Karpas-422 (cell line): ENCODE measurements at places on chromosomes 16 and 17. TPM values are rescaled to one million over a fixed set of nuclear protein-coding genes. Genes with fewer than 3 reads are reported as not detected.

Gene ALOXE3
- 0.18 TPM in 1 of 2 replicates, not detected in the other for total RNA-seq

DNA sequence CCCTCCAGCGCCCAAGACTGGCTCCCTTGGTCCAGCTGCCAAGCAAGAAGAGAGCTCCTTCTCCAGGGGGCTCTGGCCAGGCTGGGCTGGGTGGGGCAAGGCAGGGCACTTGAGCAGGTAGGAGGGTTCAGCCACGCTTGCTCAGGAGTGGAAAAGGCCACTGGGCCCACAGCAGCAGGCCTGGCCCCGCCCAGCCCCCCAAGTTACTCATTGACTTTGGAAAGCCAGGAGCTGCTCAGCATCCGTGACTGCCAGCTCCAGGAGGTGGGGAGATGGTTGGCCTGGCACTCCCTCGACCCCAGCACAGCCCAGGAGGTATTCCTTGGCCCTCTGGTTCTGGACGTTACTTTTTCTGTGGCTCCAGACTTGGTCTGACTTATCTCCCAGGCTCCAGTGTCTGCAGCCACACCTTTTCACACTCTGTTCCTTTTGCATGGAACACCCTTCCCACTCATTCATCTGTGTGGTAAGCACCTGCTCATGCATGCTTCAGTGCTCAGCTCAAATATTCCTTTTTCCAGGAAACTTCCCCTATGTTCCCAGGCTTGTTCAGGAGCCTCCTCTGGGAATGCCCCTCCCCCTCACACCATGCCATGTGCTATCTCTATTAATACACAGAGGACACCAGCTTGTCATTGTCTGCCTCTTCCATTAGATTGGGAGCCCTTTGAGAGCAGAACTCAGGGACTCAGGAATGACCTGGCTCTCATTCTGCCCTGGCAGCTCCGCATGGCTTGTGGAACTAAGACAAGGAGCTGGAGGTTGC is at the start of gene CDH16:
TSS of gene CDH16 (minus strand) at position 83 of the 766 bp plus-strand sequence. CDS start 820 bp downstream, outside the sequence.
- no peak for DNase-seq

DNA sequence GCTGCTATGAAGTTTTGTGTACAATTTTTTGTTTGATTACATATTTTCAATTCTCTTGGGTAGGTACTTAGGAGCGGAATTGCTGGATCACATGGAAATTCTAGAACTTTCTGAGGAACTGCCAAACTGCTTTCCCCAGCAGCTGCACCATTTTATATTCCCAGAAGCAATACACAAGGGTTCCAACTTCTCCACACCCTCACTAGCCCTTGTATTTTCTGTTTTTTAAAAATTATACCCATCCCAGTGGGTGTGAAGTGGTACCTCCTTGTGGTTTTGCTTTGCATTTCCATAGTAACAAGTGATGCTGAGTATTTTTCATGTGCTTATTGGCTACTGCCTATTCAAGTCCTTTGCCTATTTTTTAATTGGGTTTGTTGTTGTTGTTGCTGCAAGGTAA is 20.9 kb downstream of the NACA2 start:
- peak; percentile 68 for DNase-seq

DNA sequence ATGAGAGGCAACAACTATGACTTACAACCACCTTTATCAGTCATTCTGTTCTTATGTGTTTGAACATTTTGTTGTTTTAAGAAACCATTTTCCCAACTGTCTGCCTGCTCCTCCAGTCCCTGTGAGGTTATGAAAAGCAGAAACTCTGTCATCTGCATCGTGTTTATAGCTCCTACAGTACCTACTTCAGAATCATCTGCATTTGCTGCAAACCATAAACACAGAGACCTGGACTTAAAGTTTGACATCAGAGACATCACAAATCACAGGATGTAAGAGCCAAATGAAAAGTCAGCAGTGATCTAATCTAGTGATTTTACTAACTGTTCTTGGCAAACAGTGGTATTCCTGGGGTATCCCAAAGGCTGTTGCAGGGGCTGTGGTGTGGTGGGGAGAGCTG is 55.2 kb downstream of the CDH11 start:
- DNase-seq: no peak

GRCh38 chr16:81780350-81780749 is 1.3 kb downstream of the PLCG2 start:
- DNase-seq: peak; percentile 70

GRCh38 chr16:89574681-89575246 is 794 bp upstream of the CPNE7 start:
- peak; percentile 88 for DNase-seq

DNA sequence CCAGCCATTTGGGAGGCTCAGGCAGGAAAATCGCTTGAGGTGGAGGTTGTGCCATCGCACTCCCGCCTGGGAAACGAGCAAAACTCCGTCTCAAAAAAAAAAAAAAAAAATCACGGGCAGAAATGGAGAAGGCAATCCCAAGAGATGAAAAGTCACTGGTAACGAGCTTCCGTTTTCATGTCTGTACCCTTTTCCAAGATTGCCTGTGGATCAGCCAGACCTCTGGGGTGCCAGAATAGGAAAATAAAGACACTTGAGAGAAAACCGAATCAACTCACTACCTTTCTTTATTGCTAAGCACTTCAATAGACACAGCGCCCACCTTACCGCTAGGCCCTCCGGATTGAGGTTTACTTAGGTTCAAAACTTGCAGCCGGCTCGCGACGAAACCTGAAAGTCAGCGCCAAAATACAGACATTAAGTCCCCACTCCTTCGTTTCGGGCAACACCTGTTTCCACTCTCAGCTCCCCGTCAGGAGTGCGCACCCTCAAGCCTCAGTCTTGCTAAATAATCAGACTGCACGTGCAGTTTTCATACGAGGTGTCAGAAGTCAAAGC is 970 bp upstream of the TRAF7 start:
- peak; percentile 59 for DNase-seq

- peak; percentile 45 for DNase-seq
Measured at GRCh38 chr17:46122486-46122871, 70.8 kb downstream of the KANSL1 start.

DNA sequence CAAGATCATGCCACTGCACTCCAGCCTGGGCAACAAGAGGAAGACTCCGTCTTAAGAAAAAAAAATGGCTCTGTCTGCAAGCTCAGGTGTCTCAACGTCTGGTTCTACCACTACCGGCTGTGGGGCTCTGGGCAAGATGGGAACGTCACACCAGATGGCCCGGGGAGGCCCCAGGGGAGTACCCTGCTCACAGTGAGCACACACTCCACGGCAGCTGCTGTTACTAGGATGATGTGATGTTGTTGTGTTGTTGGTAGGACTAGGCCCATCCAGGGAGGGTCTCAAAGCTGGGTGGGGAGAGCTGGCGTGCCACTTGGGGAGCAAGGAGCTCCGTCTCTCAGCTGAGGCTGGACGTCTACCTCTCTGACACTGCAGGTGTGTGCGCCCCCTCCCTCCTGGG is 9.4 kb upstream of the NPTX1 start:
- peak; percentile 89 for DNase-seq

- no peak for DNase-seq
Measured at GRCh38 chr17:8837563-8838075, 29.9 kb downstream of the PIK3R6 start.

GRCh38 chr17:49513641-49514040 is 18.5 kb downstream of the NGFR start:
- DNase-seq: no peak

DNA sequence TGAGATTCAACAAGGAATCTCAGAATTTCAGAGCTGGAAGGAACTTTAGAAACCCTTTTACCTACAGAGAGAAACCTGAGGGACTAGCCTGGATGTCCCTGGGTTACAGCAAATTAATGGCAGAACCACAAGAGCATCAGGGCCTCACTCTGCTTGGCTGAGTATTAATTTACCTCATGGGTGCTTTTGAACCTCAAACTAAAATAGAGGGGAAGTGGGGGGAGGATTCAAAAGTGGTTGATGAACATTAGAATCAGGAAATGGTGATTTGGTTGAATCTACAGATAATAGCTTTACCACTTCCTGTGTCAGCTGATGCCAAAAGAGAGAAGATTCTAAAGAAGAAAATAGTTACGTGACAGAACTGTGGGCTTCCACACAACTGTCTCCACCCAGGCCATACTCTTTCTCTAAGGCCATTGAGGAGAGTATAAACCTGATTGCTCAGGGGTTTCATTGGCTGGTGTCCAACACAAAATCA is 11.3 kb upstream of the SKAP1 start:
- DNase-seq: peak; percentile 91

GRCh38 chr16:28210979-28211588 is 681 bp downstream of the XPO6 start:
- peak; percentile 82 for DNase-seq

DNA sequence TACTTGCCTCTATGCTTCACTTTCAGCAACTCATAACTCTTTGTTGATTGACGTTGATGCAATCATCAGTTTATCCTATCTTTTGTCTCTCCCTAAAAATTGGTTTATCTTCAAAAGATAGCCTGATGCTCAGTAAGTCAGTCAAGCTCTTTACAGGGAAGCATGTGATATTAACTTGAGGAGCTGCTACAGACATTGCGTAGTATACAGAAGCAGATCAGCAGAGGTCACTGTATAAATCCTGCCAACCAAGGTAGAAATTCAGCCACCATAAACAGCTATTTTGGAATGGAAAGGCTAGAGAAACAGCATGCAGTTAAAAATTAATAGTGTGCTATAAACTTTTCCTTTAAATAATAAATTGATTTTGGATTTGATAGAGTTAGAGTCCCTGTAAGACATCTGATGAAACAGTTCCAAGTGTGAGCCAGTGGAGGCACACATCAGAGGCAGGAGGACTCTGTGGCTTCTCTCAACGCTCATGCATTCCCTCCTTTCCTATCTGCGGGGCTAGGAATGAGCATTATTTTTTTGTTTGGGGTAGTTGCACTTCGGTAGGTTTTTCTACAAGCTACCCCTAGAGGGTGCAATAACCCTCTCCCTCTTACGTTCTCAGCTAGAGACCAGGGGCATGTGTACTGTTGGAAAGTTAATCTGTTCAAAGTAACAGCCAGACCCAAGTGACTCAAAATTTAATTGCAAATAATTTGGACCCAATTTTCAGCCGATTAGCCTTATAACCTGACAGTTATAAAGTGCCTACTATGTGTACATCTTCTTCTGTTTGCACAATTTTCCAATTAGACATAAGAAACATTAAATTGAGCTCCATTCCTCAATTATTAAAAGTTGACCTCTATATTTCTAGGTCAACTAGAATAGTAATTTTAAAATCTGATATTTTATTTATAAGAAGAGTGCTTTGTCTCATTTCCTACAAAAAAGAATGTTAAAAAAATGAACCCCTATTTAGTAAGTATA is 647.7 kb upstream of the SOX9 start:
- peak; percentile 81 for DNase-seq

DNA sequence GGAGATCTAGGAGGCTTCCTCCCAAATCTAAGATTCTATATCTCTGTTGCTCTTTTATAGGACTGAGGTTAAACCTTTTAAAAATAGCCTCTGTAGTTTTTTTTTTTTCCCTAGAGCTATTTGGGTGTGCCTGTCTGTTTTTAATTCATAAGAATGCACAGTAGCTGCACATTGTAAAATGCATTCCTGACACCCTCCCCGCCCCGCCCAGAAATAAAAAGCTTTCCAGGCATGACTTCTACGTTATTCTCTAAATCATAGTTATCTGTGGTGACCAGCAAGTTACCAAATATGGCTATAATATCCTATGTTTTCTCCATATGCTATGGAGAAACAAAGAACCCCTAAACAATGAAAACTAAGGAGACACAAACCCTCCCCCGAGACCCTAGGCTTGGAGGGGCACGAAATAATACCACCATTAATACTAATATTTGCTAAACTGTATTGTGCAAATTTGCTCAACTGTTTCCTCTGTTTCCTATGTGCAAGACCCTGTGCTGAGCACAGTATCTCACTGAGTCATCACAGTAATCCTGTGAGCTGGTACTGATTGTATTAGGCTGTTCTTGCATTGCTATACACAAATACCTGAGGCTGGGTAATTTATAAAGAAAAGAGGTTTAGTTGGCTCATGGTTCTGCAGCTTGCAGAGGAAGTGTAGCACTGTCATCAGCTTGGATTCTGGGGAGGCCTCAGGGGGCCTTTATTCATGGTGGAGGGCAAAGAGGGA is 388.3 kb downstream of the CA10 start:
- no peak for DNase-seq

GRCh38 chr16:21233045-21233520 is 416 bp upstream of the ANKS4B start:
- DNase-seq: no peak

- no peak for DNase-seq
Measured at GRCh38 chr16:8583199-8583598, 7.1 kb downstream of the TMEM114 start.

DNA sequence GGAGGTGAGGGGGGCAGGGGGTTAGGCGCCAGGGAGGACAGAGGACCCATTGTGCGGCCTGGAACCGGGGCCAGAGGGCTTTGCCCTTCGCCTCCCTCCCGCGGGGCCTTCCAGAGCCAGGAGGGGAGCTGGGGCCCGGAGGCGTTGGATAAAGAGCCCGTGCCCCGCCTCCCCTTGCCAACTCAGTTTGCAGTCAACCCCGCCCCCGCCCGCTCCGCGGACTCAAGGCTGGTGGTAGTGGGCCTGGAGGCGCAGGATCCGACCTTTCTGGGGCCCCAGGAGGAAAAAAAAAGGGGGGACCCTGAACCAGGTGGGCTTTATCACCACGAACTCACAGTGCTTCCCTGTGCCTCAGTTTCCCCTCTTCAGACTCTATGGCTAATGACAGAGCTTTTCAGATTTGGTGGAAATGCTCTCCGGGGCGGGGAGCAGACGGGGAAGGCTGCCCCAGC is 2.0 kb upstream of the SPHK1 start:
- DNase-seq: no peak

GRCh38 chr16:73545755-73546154 is 497.8 kb upstream of the ZFHX3 start:
- no peak for DNase-seq

Gene TRAF7
- total RNA-seq: 68.3 and 110 TPM in 2 replicates

GRCh38 chr16:88088161-88088581 is 136.9 kb downstream of the BANP start:
- DNase-seq: no peak

DNA sequence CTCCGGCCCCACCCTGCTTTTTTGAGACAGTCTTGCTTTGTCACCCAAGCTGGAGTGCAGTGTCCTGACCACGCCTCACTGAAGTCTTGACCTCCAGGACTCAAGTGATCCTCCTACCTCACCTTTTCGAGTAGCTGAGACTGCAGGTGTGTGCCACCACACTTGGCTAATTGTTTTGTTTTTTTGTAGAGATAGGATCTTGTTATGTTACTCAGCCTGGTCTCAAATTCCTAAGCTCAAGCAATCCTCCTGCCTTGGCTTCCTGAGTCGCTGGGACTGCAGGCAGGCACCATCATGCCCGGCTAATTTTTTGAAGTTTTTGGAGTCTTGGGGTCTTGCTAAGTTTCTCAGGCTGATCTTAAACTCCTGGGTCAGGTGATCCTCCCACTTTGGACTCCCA is 206.7 kb downstream of the SHISA9 start:
- no peak for DNase-seq
